CD4-positive, alpha-beta T cell treated with Interleukin-4 for 4 hours (primary cell): ENCODE measurements at places on chromosomes 3 and 15.

DNA sequence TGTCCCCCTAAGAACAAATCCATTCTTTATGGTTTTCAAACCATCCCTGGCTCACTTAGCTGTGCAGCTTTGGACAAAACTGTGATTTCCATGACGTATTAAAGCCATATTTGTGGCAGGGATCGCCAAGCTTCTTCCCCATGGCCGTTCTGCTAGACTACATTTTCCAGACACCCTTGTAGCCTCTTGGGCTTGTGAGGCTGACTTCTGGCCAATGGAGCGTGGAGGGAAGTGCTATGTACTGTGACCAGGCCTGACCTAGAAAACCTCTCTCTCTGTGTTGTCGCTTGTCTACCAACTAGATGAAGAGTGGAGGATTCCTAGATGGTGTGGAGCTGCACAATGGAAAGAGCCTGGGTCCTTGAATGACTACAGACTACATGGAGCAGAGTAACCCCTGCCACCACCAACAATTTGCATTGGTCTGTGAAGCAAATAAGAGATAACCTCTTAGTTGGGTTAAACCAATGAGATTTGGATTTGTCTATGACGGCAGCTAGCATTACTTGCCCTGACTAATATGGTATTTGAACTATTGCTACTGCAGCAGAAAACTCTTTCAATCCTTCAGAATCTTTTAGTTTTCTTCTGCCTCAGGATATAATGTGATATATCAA, 22.1 kb upstream of the MGLL start:
- no peak for DNase-seq

- no peak for DNase-seq
Observed at GRCh38 chr3:24494618-24495325, at the start of gene THRB. Gene THRB, minus strand, starts transcription at chr3:24494850.

DNA sequence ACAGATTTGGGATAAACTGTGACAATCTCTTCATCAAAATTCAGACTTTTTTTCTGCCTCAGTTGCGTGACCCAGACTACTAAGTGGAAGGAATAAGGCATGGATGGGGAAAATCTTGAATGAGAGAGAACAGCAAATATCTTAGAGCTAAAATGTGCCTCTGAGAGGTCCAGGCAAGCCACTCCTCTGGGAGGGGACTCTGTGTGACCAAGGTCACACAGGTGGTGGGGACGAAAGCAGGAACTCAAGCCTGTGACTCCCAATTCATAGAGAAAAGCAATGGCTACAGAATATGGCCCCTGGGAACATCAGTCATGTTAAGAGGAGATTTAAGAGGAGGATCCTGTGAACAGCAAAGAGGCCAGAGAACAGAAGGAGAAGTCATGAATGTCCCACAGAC, 268.1 kb downstream of the FOXP1 start:
- no peak for DNase-seq

DNA sequence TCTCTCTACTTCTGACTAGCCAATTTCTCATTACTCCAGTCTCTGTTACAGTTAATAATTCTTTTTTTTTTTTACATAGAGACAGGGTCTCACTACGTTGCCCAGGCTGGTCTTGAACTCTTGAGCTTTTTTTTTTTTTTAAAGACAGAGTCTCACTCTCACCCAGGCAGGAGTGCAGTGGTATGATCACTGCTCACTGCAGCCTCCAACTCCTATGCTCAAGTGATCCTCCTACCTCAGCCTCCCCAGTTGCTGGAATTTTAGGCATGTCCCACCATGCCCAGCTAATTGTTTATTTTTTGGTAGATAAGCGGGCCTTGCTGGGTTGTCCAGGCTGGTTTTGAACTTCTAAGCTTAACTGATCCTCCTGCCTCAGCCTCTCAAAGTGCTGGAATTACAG, 13.6 kb downstream of the IP6K1 start:
- no peak for DNase-seq

- DNase-seq, result no peak
Observed at GRCh38 chr3:150079029-150079739, 108.5 kb upstream of the PFN2 start.

- no peak for DNase-seq
Observed at GRCh38 chr3:118813472-118813871, 221.2 kb downstream of the IGSF11 start.

DNA sequence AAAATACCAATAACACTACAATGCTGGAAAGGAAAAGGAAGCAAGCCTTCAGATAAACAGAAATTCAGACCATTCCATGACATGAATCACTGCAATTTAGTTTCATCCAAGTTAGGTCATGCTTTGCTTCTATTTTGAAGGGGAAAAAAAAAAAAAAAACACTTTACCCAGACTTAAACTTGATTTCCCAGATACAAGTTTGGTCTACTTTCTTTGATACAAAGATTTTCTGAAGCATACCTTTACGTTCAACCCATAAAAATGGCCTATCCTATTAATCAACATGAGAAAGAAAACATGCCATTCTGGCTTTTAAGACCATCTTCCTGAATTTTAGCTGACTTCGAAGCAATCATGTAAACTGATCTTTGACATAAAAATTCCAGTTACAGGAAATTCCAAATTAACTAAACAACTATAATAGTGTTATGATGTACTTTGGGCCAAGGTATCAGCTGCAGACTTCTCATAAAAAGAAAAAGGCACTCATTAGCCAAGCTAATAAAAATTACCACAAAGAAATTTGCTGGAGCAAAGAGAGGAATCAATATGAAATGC, 12.6 kb downstream of the OSBPL10 start:
- no peak for DNase-seq

GRCh38 chr3:159482241-159482993, 506.2 kb upstream of the IL12A start:
- no peak for DNase-seq
